Stimulated activated effector memory CD8-positive, alpha-beta T cell treated with anti-CD3 and anti-CD28 coated beads, Interleukin-12 subunit alpha, Interleukin-12 subunit beta, amount 100 ng/mL, for 72 hours (primary cell): ENCODE measurements at places on chromosomes 5 and 9.
A peak's percentile ranks its signal among the peaks of the same experiment; 100 is the strongest.

- no peak for DNase-seq
Observed at GRCh38 chr5:111447099-111447498, 65.2 kb downstream of the STARD4 start.

DNA sequence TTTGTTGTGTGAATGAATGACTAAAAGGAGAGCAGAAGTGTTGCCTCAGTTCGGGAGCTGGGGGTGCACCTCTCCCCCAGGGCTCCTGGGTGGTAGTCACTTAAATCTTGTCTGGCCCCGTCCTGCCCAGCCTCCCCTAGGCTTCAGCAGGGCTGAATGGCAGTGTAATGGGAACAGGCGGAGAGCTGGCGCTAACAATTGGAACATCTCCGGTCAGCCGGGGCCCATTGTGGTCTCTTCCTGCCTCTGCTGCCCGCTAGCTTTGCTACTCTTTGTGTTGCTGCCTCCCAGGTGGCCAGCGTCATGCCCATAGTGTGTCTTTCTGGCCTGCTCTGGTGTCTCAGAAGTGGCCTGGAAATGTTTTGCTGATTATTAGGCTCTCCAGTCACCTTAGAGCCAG is 62.3 kb downstream of the RGS3 start:
- no peak for DNase-seq

DNA sequence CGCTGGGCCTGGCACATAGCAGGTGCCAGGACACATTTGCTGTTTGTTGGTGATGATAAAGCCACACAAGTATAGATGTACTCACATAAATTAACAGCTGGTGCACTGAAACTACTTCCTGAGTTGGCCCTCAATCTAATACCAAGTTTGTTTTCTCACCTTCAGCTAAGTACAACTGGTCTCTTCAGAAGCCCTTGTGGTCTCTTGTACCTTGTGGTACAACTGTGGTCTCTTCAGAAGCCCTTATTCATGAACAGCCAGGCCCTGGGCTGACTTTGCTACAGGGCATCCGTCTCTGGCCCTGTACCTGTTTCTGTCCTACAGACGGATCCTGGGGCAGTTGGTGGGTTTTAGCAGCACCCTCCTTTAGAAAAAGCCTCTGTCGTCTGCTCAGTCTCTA is 81.5 kb downstream of the DAB2IP start:
- no peak for DNase-seq

DNA sequence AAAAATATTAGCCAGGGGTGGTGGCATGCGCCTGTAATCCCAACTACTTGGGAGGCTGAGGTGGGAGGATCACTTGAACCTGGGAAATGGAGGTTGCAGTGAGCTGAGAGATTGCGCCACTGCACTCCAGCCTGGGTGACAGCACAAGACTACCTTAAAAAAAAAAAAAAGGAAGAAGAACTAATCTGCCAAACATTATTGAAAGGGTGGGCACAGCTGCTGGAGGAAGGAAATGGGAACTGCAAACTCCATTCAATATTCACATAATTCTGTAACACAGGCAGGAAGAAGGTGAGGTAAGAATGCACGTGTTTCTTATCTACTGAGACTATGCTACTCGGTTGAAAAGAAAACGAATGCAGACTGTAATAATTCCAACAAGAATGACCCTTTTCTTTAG is 121.1 kb upstream of the GNA14 start:
- DNase-seq: no peak

GRCh38 chr9:113340011-113340699 is at the start of gene WDR31:
TSS of gene WDR31 (minus strand) at chr9:113340275. CDS start at chr9:113332022, 8,253 bp downstream.
- peak; percentile 76 for DNase-seq

DNA sequence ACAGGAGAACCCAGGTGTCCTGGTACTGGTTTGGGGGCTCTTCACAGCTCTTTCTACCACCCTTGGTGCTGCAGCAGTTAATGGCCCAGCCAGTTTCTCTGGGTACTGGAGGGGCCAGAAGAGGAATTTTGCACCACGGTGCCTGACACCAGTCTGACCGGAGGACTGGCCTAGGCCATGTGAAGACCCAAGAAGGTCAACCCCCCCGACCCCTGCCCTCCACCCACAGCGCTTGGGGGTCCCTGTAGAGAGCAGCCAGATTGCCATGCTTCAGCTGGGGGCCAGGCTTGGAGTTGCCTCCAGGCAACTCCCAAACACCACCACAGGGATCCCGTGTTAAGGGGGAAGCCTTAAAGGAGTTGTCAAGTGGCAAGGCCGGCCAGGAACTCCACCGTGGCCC is 6.2 kb downstream of the ARSI start:
- no peak for DNase-seq

DNA sequence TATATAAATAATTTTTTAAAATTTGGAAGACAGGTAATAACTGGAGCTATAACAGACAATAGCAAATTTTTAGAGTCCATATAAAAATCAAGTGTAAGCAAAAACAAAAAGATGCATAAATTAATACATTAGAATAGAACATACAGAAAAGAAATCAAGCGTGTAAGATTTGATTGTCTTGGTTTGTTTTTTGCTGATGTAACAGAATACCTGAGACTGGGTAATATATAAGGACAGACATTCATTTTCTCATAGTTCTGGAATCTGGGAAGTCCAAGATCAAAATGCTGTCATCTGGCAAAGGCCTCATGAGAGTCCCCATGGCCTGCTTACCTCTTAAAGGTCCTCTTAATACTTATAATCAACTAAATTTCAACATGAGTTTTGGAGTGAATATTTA is 1010.1 kb downstream of the CDH18 start:
- no peak for DNase-seq

GRCh38 chr5:181217111-181217802 is 5.8 kb upstream of the TRIM41 start:
- DNase-seq: peak; percentile 44

DNA sequence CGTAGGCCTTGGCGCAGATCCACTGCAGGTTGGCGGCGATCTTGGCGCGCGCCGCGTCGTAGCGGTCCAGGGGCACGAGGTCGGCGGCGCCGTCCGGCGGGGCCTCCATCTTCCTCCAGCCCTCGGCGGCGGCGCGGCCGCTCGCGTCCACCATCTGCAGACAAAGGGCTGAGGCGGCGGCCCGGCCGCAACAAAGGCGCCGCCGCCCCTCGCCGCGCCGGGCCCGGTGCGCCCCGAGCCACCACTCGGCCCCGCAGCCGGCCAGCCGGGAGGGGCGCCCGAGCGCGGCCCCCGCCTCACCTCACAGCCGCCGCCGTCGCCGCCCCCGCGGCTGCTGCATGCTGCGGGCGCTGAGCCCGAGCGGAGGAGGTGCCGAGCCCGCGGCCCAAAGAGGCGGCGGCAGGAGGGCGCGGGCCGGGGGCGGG is 328 bp downstream of the CAMSAP1 start:
- no peak for DNase-seq

DNA sequence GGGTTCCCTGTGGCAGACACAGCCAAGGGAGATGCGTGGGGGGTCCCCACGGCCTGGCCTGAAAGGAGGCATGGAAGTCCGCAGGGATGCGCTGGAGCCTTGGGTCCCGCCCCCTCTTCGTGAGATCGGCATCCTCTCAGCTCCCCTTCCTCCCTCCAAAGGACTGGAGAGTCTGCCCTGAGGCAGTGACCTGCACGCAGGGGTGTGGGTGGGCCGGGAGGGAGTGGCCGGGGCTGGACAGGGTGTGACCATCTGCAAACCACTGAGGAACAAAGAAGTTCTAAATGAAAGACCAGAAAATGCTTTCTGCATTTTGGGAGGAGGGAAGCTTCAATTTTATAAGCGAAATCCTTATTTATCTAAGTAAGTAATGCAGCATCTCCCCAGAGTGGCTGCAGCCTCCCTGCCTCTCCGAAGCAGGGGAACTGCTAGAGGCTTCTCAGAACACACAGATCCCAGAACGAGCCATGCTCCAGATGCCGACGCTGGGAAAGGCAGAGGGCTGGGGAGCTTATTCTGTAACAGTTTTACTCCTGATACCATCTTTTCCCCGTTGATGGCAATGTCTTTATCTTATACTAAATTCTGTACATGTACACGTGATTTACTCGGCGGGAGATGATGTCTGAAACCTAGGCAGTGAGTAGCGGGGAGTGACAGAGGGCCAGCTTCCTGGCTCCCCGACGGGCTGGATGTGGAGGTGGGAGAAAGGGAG is 221.7 kb downstream of the FANCC start:
- DNase-seq: no peak

- DNase-seq: no peak
Observed at GRCh38 chr5:72231991-72232703, 87.9 kb downstream of the MRPS27 start.

DNA sequence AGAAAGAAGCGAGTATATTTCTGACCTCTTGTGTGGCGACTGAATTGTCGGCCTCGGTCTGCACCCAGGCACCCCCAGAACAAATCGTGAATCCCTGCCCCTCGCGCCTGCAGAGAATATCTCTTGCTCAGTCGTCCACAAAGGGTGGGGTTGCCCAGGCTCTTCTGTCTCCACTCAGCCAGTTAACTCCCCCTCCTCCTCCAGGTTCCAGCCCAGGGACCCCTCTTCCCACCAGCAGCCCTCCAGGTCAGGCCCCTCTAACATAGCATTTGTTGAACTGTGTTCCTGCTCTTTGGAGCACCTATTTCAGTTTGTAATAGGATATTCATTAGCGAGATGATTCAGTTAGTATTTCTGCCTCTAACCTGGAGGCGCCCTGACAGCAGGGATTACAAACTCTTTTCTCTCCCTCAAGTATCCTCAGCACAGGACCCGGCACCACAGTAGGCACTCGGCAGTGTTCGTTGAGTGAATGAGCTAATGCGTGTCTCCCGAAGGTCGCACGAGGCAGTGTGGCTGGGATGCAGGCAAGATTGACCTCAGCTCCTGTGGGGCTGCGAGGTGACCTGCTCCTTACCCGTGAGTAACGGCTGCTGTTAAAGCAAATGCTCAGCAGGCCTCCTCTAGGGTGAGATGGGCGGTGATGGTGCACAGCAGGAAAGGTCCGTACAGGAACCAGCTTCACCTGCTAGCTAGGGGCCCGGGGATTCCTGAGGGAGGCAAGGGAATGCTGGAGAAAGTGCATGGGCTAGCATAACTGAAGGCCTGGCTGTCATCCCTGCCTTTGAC is 25.8 kb downstream of the ZBTB34 start:
- no peak for DNase-seq

- no peak for DNase-seq
Observed at GRCh38 chr5:104412649-104413240, 850.2 kb upstream of the NUDT12 start.

DNA sequence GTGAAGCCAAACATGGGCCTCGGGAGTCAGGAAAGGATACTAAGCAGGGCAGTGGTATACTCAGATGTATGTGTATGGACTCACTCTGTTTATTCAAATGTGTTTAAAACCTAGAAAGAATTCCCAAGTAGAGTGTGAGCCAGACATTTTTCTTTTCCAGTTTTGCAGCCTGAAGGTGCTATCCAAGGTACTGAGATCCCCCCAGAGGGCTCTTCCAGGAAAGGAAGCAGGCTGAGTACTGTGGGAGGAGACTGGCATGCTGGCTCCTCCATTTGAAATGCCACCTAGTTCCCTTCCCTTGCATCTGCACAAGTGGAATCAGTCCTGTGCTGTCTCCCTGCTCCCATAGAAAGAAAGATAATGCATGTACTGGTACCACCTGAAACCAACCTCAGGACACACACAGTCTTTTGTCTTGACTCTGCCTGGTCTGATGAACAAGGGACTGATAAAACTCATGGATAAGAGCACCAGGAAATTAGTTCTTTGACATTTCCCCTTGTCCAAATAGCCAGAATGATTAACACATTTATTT is 85.9 kb downstream of the HRH2 start:
- no peak for DNase-seq

DNA sequence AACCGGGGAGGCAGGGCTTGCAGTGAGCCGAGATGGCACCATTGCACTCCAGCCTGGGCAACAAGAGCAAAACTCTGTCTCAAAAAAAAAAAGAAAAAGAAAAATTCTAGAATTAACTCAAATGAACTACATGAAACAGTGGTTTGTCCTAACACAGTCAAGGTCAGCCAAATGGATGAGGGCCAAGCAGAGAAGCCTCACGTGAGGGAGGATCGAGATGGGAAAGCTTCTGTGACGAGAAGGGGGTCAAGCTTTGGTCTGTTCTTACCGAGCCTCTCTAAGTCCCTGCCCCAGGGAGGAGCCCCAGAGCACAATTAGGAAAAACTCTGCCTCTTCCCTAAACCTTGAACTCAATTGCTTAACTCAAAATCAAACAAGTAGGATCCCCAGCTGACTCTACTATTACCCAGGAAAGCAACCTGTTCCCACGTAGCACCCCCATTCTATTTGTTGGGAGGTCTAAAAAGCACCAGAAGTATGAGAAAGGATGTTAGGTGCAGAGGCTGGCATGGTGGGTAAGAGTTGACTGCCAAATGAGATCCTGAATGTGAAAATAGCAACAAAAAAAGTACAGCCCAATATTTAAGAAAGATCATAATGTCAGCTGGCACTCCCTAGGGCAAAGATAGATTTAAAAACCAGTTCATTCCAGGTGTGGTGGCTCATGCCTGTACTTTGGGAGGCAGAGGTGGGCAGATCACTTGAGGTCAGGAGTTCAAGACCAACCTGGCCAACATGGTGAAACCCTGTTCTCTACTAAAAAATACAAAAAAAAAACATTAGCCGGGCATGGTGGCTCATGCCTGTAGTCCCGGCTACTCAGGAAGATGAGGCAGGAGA is 7.2 kb downstream of the ALDH7A1 start:
- no peak for DNase-seq

GRCh38 chr5:136661026-136661425 is 295.7 kb upstream of the TRPC7 start:
- no peak for DNase-seq

- DNase-seq: no peak
Observed at GRCh38 chr9:14283276-14283675, 30.7 kb downstream of the NFIB start.

DNA sequence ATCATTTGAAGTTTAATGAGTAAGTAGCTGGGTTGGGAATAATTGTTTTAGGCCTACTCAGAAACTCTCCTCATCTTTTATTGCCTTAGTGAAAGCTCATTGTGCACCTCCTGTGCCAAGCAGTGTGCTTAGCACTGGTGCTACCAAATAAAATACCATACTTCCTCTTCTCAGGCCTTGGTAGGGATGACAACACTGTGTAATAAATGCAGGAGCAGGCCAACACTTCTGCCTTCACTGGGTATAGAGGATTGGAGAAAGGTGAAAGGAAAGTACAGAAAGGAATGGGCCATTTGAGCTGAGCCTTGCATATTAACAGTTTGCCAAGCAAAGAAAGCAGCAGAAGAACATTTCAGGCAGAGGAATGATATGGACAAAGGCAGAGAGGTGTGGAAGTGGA is 285.7 kb downstream of the NR3C1 start:
- no peak for DNase-seq
